Tibial nerve (tissue), 4 donors: ENCODE measurements at places on chromosomes 6 and 20.

GRCh38 chr6:28771401-28772267 is 152.2 kb downstream of the TRIM27 start:
- no peak for DNase-seq

DNA sequence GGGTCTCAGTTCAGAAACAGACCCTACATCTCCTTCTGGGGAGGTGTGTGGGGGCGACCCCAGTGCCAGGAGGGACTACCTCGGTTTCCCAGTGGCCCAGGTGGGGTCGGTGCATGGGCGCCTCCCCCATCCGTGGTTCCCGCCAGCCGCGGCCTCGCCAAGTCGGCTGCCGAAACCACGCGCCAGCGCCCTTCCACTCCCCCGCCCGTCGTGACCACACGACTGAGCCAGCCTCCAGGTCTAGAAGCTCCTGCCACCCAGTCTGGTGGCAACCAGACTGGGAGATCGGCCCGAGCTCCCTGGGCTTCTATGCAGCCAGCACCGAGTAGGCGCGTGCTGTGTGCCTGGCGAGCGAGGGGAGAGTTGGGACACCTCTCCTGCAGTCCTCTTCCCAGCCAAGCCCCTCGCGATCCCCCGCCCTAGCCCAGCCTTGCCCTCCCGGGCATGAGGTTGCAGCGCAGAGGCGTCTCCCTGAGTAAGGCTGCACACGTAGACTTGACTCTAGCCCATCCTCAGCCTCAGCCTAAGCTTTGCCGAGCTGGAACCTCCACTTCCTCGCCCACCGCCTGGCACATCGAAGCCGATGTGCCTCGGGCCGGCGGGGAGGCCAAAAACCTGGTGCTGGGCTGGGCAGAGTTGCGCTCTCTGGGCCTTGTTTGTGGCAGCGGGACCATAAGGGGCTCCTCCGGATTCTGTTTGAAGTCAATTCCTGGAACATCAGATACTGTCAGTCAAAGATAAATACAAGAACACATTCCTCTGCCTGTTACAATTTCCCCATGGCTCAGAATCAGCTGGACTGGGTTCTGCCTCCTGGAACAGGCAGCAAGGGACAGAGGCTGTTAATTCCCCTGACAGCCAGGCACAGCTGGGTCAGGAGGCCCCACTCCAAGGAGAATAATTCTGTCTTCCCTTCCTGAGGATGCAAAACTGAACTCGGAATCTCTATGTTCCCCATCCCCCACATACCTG is 1.5 kb upstream of the CPNE5 start:
- no peak for DNase-seq

DNA sequence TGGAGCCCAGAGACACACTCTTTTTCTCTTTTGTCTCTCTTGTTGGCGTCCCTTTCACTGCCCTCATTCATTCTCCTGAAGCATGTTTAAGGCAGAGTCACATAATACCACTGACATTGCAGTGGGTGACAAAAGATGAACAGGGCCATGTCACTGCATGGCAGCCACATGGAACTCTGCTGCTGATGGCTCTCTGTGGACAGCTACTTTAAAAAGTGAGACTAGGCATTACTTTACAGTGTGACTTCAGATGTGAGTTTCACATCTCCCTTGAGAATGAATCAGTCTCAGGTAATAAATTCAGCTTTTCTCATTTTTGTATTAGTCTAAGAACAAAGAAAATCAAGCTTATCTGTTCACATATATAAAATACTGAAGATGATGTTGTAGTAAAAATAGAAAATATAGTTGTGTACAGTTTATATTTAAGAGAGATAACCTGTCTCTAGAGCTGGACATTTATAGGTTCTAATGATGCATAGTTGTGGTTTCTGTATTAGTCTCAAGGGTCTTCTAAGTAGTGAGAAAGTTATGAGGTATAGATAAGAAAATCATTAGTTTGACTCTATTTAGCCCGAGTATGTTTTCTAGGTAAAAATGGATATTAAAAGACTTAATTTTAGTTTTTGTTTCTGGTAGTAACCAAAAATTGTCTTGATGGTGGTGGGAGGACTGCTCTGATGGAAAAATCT is 6.1 kb downstream of the MRS2 start:
- DNase-seq = no peak

- no peak for DNase-seq
These were observed 54.5 kb downstream of the ADGRG6 start for GRCh38 chr6:142356201-142356883.

- DNase-seq = no peak
These were observed 7.2 kb downstream of the C20orf202 start for GRCh38 chr20:1210501-1210900.

- DNase-seq = no peak
These were observed 207.9 kb upstream of the MARCKS start for GRCh38 chr6:113649276-113649675.

GRCh38 chr6:72554761-72555221 is 67.1 kb upstream of the KCNQ5 start:
- DNase-seq = no peak

GRCh38 chr20:41046716-41047115 is 18.1 kb downstream of the TOP1 start:
- DNase-seq = no peak

DNA sequence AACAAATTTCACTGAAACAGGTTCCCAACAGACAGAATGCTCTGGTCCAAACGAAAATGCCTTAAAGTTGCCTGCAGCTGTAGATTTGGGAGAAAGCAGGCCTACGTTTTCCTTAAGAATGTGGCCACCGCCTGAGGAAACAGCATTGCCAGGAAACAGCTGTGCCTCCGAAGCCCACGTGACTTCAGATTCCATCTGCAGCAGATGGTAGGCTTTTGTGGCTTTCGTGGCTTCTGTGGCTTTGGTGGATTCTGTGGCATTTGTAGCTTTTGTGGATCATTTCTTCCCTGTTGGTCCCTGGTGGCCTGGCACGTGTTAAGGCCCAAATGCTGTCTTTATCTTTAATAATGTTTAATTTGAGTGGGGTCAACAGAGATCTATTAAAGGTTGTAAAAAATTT is 222.9 kb downstream of the TTLL2 start:
- no peak for DNase-seq
